Vein endothelial cell (primary cell): ENCODE measurements at places on chromosomes 1 and 21. TPM values are rescaled to one million over a fixed set of nuclear protein-coding genes. Genes with fewer than 3 reads are reported as not detected.

TMIGD3 gene
- total RNA-seq, result 0.33 and 0.38 TPM in 2 replicates

SAMD11 gene
- not detected in 2 replicates for total RNA-seq

CCDC24 gene
- 2.5 and 2.9 TPM in 2 replicates for total RNA-seq

HSPA13 gene
- total RNA-seq, result 49.6 and 50.1 TPM in 2 replicates

PAX7 gene
- total RNA-seq, result not detected in 2 replicates

HORMAD1 gene
- total RNA-seq, result 0.10 and 0.33 TPM in 2 replicates

EFNA3 gene
- total RNA-seq, result 1.6 and 3.6 TPM in 2 replicates

IQGAP3 gene
- total RNA-seq, result 19.6 and 21.5 TPM in 2 replicates

TDRD5 gene
- not detected in 2 replicates for total RNA-seq

CRYAA gene
- not detected in 2 replicates for total RNA-seq

NBPF20 gene
- 1.6 and 2.9 TPM in 2 replicates for total RNA-seq

PAQR6 gene
- 0.33 and 0.57 TPM in 2 replicates for total RNA-seq

GLIS1 gene
- not detected in 2 replicates for total RNA-seq

CD244 gene
- total RNA-seq, result not detected in 2 replicates
